Head of caudate nucleus (tissue), 42 donors: ENCODE measurements at places on chromosomes 11 and 22.

DNA sequence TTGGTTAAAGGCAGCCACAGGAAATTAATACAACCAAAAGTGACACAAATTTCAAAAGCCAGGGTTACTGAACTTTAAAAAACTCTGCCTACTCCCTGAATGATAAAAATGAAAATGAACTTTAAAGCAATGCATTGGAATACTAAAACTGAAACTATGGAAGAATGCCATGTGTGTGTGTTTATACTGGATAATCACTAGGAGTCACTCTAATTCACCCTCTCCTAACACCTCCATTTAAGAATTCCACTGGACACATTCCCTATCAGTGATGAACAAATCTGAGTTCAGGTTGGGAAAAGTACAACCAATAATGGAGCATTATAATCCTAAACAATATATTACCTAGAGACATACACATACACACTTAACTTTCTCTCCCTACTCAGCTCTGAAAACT, 27.5 kb upstream of the PLAAT3 start:
- no peak for DNase-seq

- DNase-seq = no peak
Measured at GRCh38 chr11:68817554-68817953, 24.2 kb downstream of the CPT1A start.

DNA sequence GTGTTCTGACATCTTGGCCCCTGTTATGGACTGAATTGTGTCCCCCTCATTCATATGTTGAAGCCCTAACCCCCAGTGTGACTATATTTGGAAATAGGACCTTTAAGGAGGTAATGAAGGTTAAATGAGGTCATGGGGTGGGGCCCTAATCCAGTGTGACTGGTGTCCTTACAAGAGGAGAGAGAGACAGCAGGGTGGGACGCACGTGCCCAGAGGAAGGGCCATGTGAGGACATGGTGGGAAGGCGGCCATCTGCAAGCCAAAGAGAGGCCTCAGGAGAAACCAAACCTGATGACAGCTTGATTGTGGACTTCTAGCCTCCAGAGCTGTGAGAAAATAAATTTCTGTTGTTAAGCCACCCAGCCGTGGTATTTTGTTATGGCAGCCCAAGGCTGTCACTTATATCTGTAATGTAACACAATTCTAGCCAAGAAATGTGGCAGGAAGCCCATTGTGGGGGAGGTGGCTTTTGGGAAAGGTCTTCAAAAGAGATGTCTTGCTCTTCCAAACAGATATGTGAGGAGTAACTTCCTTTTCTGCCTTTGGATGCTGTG, 23.7 kb downstream of the SLC22A6 start:
- DNase-seq = no peak

- no peak for DNase-seq
Measured at GRCh38 chr11:44889266-44889665, 61.4 kb downstream of the TP53I11 start.

DNA sequence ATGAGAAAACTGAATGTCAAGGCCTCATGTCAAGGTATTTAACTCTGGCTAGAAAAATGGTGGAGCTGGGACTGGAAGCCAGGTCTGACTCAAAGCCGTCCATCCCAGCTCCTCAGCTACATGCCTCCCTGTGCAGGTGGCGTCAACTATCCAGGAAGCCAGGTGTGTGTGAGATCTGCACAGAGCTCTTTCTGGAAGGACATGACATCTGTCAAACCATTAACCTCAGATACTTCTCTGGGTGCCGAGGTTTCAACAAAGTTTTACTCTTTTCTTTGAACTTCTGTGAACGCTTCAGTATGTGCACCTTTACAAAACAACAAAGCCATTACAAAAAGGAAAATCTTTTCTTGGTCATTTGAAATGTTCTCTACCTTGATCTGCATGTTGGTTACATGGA, 7.0 kb upstream of the CASTOR1 start:
- DNase-seq = no peak

- DNase-seq = no peak
Measured at GRCh38 chr22:25030636-25031035, 78.1 kb downstream of the KIAA1671 start.

GRCh38 chr11:103844327-103845215, 191.9 kb upstream of the DDI1 start:
- no peak for DNase-seq

GRCh38 chr11:29438815-29439214, 578.0 kb downstream of the KCNA4 start:
- no peak for DNase-seq
